DND-41 (cell line): ENCODE measurements at places on chromosomes 5 and 9.

DNA sequence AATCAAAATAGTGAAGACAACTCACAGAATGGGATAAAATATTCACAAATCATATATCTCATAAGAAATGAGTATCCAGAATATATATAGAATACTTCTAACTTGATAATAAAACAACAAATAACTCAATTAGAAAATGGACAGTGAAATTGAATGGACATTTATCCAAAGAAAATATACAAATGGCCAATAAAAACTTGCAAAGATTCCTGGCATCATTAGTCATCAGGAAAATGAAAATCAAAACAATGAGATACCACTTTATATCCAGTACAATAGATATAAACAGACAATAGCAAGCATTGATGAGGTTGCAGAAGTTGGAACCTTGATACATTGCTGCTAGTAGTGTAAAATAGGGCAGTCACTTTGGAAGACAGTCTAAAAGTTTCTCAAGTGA is 12.8 kb upstream of the TLR4 start:
- DNase-seq = no peak

GRCh38 chr9:125172031-125172755 is 17.4 kb downstream of the PPP6C start:
- no peak for DNase-seq

DNA sequence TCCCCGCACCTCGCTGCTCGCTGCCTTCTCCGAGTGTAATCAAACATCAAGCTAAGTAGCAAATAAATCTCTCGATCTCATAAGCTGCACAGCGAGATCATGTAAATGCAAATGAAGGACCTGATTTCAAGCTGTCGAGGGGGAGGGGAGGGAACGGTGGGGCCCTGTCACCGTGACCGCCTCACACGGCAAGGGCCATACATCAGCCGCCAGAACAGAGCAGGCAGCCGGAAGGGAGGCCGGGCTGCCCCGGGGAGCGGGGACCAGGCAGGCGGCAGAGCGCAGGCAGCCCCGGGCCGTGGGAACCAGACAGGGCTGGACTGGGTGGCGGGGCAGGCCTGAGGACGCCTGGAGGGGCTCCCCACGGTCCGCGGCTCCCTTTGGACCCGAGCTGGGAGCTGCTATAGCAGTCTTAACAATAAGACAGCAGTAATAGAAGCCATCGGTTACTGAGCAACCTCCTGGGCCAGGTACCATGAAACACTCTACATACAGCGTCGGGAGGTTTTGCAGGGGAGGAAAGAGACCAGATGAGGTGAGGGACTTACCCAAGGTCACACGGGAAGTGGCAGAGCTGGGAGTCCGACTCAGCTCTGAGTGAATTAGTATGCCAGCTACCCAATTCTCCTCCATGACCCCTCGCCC is 76.8 kb downstream of the CFAP77 start:
- DNase-seq = peak; percentile 12

DNA sequence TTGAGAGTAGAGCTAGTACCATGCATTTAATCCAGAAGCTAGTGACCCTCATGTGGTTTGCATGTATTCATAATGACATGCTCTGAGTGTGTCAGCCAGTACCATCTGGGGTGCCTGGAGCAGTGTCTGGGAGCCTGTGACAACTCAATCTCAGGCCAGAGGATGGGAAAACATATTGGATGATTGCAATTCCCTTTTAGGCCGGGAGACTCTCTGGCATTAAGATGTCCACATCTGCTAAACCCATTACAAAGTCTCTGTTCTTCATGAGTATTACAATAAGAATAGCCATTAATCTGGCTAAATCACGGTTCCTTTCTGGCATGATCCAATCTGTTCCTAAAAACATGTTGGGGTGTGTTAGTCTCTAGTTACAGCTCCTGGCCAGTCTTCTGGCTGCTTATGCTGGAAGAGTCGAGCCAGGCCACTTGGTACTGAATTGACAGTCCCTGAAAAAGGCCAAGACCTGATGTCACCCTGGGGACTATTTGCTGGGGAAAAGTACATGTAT is 475.7 kb downstream of the ENC1 start:
- no peak for DNase-seq

- no peak for DNase-seq
Measured at GRCh38 chr5:14353726-14354474, 210.8 kb downstream of the TRIO start.

DNA sequence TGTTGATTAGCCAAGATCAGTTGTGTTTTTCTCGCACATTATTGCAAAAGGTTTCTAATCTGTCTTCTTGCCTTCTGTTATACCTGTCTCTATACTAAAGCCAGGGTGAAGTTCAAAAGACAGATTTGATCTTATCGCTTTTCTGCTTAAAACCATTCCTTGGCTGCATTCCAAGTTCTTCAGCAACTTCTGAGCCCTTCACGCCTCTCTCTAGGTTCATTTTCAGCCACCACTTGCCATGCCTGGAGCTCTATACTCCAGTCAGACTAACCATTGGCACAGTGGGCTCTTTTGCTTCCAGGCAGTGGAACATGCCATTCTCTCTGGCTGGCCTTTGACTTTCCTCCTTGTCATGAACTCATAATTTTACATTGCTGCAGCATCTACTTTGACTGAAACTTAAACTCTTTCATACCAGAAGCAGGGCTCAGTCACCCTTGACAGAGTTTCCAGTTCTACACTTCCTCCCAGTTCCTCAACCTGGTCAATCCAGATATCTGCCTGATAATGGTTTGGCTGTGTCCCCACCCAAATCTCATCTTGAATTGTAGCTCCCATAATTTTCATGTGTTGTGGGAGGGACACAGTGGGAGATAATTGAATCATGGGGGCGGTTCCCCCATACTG is 114.4 kb downstream of the SLC12A2 start:
- peak; percentile 62 for DNase-seq

GRCh38 chr5:137360607-137361006 is 138.5 kb downstream of the SPOCK1 start:
- DNase-seq = no peak

DNA sequence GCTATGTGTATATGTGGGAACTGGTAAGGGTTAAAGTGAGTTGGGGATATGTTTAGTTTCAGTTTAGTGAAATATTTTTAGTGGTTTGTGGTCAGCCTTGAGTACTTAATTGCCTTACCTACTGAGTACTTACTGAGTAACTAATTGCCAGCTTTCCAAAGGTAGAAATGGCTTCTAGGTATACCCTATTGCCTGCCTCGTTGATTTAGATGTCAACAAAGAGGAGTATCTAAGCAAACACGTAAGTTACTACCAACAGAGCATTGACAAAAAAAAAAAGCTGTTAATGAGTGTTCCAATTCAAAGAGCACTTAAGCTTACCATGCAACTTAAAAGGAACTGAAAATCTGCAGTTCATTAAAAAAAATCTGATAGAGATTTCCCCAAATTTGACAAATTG is 8.8 kb downstream of the ATP10B start:
- DNase-seq = no peak

GRCh38 chr9:94057918-94058317 is 26.3 kb upstream of the PTPDC1 start:
- DNase-seq = no peak

DNA sequence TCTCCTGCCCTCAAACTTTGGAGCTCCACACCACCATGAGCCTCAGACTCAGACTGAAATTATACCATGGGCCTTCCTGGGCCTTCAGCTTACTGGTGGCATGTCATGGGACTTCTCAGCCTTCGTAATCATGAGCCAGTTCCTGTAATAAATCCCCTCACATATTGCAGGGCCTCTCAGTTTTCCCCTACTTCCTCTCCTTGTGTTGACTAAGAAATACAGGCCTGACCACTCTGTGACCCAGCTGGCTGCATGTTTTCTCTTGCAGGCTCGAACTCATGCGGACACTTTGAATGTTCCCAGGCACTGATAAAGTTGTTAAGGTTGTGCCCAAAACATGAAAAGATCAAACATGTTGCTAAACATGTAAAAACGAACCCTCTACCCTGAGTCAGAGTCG is 26.2 kb upstream of the SHC3 start:
- DNase-seq = no peak

- DNase-seq = no peak
Measured at GRCh38 chr5:111580956-111581355, 68.6 kb upstream of the STARD4 start.

DNA sequence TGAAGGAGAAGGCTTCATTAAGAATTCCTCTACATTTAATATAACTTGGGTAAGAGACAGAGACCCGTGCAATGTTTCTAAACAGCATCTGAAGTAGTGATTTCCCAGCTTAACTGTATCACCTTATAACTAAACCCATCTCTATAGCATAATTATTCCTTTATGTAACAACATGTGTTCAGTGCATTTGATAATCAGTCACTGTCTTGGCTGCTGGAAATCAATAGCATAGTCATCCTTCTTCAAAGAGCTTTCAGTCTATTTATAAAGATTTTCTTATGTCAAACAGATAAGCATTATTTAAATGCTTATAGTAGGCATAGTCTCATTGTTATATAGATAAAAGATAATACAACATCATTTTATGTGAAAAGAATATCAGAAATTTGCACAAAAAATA is 80.1 kb upstream of the TYRP1 start:
- no peak for DNase-seq

DNA sequence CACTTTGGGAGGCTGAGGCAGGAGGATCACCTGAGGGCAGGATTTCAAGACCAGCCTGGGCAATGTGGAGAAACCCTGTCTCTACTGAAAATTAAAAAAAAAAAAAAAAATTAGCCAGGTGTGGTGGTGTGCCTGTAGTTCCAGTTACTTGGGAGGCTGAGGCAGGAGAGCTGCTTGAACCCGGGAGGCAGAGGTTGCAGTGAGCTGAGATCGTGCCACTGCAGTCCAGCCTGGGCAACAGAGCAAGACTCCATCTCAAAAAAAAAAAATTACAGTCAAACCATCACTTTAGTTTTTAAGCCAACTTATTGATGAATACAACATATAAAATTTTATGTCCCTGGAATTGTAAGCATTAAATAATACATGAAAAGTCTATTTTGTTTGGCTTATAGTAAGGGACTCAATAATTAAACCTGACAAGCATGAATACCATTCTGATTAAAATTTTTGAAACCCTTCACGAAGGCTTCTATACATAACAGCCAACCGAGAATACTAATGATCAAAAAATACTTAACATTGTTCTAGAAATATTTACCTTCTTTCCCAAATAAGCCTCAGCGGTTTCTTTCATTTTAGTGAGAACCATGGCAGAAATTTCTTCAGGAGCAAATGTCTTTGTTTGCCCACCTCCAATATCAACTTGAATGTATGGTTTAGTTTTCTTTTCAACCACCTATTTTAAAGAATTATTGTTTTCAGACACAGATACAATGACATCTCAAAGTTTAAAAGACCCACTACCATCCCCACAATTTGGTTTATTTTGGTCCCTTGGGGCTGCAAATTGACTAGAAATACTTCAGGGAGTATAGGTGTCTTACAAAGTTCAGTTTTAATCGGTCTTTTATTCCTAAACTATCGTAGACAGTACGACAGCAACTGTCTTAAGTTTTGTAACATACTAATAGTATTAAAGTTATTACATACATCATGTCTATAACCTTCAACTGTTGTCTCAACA is 1.2 kb downstream of the HSPA5 start:
- no peak for DNase-seq

DNA sequence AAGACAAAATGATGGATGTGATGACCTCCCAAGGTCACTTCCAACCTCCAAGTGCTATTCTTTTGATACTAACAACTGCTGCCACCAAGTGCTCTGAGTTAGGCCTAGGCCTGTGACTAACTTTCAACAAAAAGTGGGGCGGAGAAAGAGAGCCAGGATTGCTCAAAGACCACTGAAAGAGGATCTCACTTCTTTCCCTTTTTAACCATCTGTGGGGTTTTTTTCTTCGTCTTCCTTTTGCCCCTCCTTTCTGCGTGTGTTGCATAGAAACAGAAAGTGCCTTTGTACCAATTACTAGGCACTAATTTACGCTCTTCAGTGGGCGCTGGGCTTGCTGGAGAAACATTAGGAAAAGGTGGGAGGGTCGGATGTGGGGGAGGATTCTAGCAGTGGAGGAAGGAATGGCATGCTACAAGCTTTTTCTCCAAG is 8.0 kb downstream of the KLF9 start:
- no peak for DNase-seq

DNA sequence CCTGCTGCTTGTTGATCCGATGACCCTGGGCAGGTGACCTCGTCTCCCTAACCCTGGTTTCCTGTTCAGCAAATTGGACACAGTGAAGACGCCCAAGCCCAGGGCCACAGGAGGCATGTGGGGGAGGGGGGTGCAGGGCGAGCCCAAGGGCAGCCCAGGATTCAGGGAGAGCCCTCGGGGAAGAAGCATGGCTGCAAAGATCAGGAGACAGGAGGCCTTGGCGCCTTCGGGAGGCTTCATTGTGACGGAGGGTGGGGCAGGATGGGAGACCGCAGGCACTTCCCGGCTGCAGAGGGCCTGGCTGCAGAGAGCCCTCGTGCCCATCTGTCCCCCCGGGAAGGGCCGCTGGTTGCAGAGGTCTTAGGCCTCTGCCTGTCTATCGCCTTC is 6.2 kb downstream of the ASS1 start:
- DNase-seq = no peak

GRCh38 chr5:20601678-20602100 is 613.7 kb upstream of the CDH18 start:
- no peak for DNase-seq

GRCh38 chr9:109781086-109781485 is 1.1 kb downstream of the PALM2AKAP2 start:
- no peak for DNase-seq

- DNase-seq = peak; percentile 38
Measured at GRCh38 chr5:176542135-176542595, 5.0 kb upstream of the RNF44 start.

GRCh38 chr9:21919377-21920362 is 74.5 kb downstream of the CDKN2A start:
- DNase-seq = peak; percentile 66

DNA sequence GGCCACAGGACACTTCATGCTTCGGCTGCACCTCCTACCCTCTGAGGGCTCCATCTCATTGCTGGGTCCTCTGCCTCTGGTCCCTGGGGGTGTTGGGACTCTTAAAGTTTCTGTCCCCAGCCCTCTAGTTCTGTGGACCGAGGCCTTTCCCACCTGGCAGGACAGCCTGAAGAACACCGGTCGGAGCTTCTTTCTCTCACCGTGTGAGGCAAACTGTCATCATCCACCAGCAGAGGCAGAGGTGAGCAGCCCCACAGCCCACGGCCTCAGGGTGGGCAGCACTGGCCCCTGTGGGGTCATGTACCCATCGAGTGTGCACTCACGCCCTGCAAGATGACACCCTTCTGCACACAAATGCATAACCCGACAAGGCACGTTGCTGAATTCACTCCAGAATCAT is 49.9 kb downstream of the IRX2 start:
- DNase-seq = no peak

GRCh38 chr5:79091064-79091463 is 20.5 kb upstream of the BHMT start:
- DNase-seq = no peak

GRCh38 chr9:82332018-82332773 is 343.6 kb downstream of the SPATA31D1 start:
- DNase-seq = no peak

- no peak for DNase-seq
Measured at GRCh38 chr5:173328844-173329490, 753 bp upstream of the STC2 start.

- DNase-seq = no peak
Measured at GRCh38 chr9:124254261-124254682, 3.5 kb upstream of the NEK6 start.
